GOT3 (cell line): ENCODE measurements at places on chromosomes 3 and 15.

- DNase-seq, result no peak
Measured at GRCh38 chr3:128499724-128500275, 6.8 kb upstream of the GATA2 start.

DNA sequence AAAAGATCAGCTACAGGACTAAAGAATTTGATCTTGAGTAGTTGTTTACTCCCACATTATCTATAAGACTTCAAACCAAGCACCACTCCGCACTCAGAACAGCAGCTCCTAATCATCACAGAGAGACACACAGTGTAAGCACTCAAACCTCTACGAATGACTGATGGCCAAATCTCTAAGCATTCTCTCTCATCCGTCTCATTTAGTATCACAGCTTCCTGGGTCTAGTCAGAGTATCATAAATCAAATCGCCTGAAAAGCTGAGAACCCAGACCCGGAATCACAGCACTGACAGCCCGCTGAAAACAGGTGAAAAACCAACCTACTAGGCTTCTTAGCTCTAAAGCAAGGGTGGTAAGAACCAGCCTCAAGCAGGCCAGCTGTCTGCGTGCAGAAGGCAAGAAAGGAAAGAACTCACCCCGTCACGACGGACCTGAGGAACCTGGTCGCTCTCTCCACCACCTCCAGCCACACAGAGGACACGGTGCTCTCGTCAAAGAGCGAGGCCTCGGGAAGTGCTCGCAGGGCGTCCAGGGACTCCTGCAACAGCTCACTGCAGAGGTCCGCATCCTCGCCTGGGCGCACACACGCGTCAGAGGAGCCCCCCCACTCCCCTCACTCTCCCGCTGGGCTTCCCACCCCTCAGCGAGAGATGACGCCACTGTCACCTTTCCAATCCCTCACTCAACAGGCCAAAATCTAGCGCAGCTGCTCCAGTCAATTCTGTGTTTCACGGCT, 47.9 kb downstream of the HERC2 start:
- DNase-seq, result no peak

DNA sequence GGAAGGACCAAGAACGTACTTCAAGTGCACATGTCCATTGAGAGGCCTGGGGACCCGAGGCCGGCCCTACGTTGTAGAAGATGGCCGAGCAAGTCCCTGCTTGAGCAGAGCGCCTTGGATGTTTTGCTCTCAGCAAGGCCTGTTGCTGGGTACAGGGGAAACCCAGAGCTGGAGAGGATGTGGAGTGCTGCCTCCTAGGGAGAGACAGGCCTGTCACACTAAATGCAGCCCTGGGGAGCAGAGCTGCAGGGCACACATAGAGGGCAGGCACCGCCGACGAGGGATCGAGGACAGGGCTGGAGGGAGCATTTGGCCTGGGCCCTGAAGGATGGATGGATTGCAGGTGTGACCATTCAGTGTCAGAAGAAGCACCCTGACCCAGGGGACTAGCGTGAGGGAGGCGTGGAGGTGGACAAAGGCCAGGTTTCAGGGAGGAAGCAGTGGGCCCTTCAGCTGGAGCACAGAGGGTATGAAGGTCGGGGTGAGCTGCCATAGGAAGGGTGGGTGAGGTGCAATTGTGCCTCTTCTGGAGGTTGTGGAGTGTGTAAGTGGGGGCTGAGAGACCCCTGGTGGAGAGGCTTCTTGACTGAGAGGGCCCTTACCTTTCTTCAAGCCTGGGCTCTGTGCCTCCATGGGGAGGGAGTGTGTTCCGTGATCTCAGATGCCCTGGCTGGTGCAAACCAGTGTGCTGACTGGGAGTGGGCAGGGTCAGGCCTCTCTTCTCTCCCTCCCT, 142.4 kb downstream of the CHDH start:
- DNase-seq, result no peak

GRCh38 chr3:151798466-151798865, 15.4 kb upstream of the AADAC start:
- no peak for DNase-seq

- DNase-seq, result no peak
Measured at GRCh38 chr3:45779746-45780735, 16.3 kb downstream of the SLC6A20 start.

DNA sequence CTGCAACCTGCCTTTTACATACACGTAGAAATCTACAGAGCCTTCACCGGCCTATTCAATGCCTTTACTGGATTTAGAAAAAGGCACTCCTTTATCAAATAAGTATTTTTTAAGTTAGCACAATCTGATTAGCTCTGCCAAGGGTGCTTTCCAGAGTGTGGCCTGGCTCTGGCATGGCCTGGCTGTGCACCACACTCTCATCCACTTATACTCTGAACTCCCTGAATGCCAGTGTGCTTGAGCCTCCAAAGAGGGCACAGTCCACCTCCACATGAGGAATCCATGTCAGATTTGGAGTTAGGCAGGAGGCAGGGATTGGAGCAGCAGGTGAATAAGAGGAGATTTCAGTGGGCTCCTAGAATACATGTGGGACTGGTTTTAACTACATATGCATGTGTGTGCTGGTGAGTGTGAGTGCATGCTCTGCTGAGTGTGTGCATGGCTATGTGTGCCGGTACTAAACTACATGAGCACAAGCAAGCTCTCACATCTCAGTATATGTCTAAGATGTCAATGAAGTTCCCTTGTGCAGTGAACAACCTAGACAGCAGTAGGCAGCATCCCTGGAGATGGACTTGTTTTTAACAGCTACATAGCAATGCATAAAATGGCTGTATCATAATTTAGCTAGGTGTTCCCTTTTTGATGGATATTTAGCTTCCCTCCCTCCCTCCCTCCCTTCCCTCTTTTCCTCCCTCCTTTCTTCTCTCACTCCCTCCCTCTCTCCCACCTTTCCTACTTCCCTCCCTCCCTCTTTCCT, 17.8 kb upstream of the ZFAND6 start:
- DNase-seq, result no peak

- no peak for DNase-seq
Measured at GRCh38 chr15:67083135-67083762, 17.8 kb downstream of the SMAD3 start.

- no peak for DNase-seq
Measured at GRCh38 chr3:159532577-159532976, 456.1 kb upstream of the IL12A start.

GRCh38 chr3:139364549-139364948, 20.7 kb downstream of the MRPS22 start:
- DNase-seq, result no peak

DNA sequence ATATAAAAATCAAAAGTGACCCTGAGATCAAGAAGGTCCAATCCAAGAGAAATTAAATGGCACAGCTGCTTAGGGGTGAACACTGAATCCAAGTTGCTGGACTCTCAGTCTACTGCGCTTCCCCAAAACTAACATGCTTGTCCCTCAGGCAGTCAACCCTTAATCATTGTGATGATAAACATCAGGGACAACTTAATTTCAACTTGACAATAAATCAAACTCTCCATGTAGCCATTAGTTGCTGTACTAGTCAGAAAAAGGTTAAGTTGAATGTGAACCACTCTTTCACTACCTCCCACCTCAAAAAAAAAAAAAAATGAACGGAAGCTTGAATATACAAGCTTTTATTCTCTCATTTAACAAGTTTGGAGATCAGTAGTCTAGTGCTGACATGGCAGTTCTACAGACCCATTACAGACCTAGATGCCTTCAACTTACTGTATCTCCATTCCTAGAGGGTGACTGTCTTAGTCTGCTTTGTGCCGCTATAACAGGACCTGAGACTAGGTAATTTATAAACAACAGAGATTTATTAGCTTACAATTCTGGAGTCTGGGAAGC, 185.7 kb downstream of the FHIT start:
- no peak for DNase-seq

DNA sequence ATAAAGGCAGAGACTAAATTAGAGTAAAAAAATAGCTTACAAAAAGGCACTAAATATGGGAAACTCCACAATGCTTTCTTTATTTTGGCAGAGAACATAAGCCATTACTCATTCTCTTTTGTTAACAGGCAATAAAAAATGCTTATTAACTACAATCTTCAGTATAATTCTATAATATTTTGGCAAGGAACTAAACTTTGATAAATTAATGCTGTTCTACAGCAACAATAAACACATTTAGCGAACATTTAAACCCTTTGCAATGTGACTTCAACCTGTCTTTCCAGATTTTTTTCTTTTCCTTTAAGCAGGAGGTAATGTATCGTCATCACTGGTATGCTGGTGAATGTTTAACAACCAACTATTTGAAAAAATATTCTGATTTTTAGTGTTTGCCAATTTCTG, 42.2 kb upstream of the POU1F1 start:
- DNase-seq, result no peak

DNA sequence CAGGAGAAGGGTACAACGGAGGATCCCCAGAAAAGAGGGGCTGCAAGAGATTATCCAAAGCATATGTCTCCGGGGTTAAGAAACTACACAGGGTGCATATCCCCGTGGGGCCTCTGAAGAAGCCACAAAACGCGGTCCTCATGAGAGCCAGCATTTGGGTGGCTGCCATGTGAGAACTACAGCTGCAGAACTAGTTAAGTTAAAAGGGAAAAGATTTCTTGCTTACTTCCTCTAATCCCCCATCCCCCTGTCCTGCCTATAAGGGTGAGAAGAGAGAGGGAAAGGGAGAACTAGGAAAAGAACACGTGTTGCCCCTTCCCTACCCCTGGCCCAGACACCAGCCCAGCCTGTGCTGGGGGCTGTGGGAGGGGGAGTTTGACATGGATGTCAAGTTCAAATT, 70.4 kb upstream of the PCSK6 start:
- no peak for DNase-seq
